ENCODE measurements at places on chromosomes 1 and 21.

GRCh38 chr1:62676611-62677356 lies 11.4 kb downstream of the DOCK7 start:
- peak; percentile 97 for DNase-seq

GRCh38 chr1:20847611-20848080 lies 60.5 kb upstream of the HP1BP3 start:
- DNase-seq = no peak

DNA sequence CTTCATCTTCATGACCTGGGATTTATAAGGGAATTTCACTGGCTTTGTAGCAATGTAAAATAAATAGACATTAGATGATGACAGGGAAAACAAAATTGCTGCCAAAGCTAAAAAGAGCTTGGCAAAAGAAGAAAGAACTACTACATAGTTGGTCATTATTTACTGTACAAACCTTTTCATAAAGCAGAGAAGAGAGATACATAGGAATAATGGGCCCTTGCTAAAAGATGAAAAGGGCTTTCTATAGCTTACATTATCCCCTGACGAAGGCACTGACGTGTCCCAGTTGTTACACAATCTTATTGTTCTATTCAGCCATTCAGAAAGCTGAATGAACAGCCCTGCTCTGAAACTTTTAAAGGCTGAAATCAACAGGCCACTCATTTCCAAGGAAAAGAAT lies 57.1 kb downstream of the ZC3H11B start:
- peak; percentile 41 for DNase-seq

- DNase-seq = peak; percentile 7
These were observed 178.2 kb downstream of the ADGRL2 start for GRCh38 chr1:81978945-81979344.

- no peak for DNase-seq
These were observed 230.4 kb upstream of the TMEM51 start for GRCh38 chr1:14922942-14923726.

DNA sequence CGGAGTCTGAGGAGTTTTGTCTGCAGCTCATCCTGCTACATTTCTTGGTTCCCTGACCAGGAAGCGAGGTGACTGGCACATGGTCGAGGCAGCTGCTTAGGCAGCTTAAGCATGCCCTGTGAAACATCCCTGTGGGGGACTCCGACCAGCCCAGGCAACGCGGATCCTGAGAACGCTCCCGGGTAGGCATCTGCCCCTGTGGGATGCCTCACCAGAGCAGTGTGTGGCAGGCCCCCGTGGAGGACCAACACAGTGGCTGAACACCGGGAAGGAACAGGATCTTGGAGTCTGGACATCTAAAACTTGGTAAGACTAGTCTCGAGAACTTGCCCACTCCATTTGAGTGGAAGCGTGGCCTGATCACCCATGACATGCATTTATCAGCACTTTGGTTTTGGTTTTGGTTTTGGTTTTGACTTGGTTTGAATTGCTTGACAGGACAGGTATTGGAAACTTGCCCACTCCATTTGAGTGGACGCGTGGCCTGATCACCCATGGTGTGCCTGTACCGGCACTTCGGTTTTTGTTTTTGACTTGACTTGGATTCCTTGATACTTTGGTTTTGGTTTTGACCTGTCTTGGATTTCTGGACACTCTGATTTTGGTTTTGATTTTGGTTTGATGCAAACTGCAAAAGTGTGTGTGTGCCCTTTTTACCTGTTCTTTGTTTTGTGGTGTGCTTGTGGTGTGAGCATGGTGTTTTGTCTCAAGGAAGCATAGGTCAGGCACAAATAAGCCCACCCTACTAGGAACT lies 12.2 kb upstream of the NEK2 start:
- DNase-seq = no peak

DNA sequence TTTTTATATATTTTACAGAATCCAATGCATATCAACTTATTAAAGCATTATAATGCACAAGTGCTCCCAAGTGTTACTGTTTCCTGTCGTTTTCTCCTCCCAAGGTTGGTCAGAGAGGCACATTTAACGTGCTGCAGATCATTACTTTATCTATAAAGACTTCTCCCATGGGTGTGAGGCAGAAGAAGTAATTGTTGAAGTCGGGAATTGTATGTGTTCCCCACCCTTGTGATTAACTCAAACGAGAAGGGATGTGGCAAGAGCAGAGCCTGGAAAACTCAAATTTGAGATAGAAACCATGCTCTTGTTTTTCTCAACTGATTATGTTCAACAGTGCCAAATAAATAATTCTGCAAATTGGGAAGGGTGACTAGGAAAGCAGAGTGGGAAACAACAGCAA lies 412.5 kb upstream of the ADAMTS5 start:
- no peak for DNase-seq

- DNase-seq = no peak
These were observed 3.4 kb downstream of the PIAS3 start for GRCh38 chr1:145855426-145855948.

- no peak for DNase-seq
These were observed 6.4 kb upstream of the LDLRAD1 start for GRCh38 chr1:54024358-54024757.

GRCh38 chr1:21115098-21115760 lies 61.5 kb downstream of the EIF4G3 start:
- no peak for DNase-seq

GRCh38 chr1:160837558-160838205 lies 25.0 kb downstream of the CD244 start:
- DNase-seq = peak; percentile 10

Measured in fibroblast of skin of scalp (primary cell).